ENCODE measurements at places on chromosomes 7 and 10.
A peak's percentile ranks its signal among the peaks of the same experiment; 100 is the strongest.

DNA sequence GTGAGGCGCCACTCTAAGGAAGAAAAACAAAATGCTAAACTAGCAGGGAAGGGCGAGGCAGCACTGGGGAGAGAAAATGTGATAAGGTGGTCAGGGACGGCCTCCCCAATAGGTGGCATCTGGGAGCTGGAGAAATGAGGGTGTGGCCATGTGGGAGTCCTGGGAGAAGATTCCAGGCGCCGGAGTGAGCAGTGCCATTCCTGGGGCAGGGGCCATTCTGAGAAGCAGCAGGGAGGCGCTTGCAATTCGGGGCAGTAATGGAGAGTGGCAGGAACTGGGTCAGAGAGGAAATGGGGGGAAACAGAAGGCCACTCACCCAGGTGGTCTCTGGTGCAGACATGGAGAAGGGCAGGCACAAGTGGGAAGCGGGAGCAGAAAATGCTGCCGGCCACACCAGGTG lies 61.8 kb upstream of the LRRC18 start:
- DNase-seq, result no peak

DNA sequence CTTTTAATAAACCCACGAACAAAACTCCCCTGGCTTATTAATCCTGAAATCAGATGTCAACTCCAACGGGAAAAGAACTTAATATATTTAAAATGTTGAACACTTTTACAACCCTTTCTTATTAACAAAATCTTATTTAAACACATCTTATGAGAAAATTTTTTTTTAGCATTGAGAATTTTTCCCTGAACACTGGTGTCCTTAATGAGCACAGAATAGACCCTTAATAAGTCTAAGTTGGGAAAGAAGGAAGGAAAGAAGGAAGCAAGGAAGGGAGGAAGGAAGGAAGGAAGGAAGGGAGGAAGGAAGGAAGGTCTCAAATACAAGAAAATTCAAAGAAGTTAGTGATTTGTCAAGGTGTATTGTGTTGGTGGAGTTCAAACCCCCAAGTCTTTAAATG lies 129.2 kb upstream of the COL1A2 start:
- no peak for DNase-seq

GRCh38 chr7:137873524-137873923 lies 26.8 kb upstream of the DGKI start:
- peak; percentile 88 for DNase-seq

DNA sequence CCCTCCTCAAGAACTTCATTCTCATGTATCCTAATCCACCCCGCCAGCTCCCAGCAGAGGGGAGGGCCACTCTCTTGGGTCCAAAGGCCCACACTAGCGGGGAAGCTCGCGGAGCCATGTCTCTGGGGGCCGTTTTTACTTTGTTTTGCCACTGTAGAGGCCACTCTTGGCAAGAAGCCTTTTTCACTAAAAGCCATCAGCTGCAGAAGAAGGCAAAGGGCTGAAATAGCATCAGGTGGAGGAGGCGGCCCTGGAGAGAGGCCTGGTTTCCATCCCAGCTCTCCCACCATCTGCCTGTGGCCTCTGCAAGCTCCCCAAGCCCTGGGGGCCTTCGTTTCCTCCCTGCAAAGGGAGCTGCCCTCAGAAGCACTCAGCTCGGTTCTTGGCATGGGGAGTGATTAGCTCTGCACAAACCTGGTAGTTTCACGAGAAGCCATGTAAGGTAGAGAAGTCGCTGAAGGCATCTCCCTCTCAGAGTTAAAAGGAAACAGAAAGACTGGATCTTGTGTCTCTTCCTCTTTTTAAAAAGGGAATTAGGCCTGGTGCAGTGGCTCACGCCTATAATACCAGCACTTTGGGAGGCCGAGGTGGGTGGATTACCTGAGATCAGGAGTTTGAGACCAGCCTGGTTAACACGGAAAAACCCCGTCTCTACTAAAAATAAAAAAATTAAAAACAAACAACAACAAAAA lies 70.3 kb downstream of the PARP12 start:
- DNase-seq, result no peak

GRCh38 chr7:81831883-81832282 lies 62.0 kb upstream of the HGF start:
- no peak for DNase-seq

DNA sequence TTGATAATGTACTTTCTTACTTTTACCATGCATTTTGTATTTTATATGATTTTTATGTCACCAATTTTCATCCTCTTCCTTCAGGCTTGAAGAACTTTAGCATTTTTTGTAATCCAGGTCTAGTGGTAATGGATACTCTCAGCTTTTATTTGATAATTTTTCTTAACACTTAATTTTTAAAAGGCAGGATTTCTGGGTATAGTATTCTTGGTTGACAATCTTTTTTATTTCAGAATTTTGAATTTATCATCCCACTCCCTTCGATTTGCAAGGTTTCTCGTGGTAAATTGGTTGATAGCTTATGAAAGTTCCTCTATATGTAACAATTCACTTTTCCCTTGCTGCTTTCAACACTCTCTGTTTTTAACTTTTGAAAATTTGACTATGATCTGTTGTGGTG lies 363.7 kb downstream of the HTR7 start:
- DNase-seq, result no peak

GRCh38 chr7:50397320-50397970 lies 52.7 kb downstream of the FIGNL1 start:
- no peak for DNase-seq

DNA sequence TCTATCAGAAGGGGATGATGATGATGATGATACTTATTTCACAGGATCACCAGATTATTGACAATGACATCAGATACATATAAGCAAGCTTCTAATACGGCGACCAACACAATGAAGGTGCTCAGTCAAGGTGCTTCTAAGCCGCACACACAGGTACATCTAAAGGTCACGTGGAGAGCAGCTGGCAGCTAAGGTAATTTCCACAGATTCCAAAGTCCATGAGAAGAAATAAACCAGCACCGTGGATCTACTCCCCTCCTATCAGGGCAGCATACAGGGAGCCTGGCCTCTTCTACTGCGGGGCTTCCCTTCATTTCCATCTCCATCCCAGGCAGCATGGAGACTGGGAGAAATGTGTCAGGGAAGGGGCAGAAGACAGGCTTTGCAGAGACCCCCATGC lies 37.5 kb downstream of the DENND11 start:
- DNase-seq, result no peak

- DNase-seq, result peak; percentile 33
These were observed 152.7 kb upstream of the NRP1 start for GRCh38 chr10:33487014-33487776.

- no peak for DNase-seq
These were observed 163.5 kb downstream of the MBL2 start for GRCh38 chr10:52609071-52609470.

DNA sequence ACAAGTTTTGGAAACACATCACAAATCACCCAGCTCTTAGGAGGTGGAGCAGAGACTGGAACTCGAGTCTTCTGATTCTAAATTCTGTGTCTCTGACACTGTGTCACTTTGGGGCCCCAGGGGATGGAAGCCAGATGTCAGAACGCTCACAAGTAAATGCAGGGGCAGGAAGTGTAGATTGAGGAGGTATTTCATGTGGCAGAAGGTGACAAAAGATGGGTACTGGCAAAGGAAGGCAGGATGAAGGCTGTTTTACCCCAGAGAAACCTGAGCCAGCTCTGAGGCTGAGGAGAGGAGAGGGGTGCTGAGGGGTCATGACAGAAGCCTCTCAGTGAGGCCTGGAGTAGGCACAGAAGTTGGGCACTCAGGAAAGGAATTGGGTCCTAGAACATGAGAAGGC lies 6.0 kb upstream of the PURB start:
- no peak for DNase-seq

GRCh38 chr10:71202314-71202713 lies 10.1 kb upstream of the UNC5B start:
- DNase-seq, result no peak

DNA sequence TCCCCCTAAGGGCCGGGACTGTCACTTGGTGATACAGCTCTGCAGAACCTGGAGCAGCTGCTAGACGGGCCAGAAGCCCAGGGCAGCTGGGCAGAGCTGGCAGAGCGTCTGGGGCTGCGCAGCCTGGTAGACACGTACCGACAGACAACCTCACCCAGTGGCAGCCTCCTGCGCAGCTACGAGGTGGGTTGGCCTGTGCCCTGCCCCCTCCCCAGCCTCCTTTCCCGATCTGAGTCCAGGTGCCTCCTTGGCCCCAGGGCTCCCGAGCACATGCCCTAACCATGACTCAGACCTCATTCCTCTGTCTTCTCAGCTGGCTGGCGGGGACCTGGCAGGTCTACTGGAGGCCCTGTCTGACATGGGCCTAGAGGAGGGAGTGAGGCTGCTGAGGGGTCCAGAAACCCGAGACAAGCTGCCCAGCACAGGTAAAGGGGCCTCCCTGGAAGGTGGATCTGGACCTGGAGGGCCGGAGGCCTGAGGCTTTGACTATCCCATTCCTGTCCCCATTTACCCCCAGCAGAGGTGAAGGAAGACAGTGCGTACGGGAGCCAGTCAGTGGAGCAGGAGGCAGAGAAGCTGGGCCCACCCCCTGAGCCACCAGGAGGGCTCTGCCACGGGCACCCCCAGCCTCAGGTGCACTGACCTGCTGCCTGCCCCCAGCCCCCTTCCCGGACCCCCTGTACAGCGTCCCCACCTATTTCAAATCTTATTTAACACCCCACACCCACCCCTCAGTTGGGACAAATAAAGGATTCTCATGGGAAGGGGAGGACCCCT lies 6.4 kb downstream of the NFKB2 start:
- DNase-seq, result peak; percentile 43

DNA sequence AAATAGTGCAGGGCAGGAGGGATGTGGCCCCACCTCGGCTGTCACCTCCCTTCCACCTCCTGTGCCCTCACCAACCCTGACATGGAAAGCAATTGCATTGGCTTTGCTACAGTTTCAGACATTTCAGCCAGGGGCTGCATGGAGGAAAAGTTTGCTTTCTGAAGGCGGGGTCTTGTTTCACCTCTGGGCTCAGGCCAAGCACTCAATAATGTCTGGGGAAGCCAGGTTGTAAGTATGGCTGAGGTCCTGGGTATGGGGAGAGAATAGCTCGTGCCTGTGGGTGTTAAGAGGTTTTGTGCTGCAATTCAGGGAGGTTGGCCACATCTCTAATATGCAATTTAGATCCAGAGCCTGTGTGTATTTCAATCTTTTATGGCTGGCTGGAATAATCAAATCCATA lies 238.4 kb upstream of the MKI67 start:
- DNase-seq, result no peak

DNA sequence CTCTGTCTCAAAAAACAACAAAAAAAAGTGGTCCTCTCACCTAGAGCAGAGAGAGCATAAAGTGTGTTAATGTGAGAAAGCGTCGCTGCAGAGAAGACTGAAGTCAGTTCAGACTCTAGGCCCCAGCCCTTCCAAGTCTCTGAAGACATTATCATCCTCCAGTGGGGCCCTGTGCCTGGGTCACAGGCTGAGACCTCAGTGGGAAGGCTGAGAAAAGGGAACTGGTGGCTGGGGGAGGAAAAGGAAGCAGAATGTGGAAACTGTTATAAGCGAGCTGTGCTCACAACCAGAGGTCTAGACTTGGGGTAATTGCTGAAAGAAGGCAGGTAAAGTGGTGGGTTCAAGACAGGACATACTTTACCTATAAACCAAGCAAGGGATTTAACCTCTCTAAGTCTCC lies 4.9 kb upstream of the RRP12 start:
- no peak for DNase-seq

DNA sequence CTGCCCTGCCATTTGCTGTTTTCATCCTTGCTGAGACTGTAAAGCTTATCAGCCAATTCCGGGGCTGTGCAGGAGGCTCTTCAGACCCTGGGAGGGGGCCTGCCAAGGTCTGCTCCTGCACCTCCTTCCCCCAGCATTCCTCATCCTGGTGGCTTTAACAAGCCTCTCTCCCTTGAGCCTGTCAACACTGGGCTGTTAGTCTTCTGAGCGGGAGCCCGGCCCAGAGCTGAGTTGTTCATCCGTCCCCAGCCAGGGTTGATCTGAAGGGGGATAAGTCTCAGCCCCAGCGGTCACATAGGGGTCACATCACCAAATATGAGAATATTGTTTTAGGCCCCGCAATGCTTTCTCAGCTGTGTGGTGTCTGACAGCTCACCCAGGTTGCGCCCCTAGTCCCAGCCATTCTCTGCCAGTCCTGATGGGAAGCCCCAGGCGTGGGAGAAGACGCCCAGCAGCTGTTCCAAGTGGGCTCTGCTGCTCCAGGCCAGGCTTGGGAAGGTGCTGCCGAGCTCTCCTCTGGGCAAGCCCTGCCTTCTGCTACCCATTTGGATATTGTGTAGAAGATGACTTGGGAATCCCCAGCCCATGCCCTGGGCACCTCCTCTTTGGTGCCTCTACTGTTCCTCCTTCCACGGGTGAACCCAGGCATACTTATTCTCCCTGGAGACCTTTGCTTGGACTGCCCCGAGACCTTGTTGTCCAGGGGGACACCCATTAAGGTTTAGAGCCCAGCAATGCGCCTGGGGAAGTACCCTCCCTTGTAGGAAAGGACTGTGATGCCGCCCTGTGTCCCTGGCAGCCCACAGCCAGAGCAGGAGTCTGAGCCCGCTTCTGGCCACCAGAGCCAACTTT lies 23.5 kb upstream of the TRIM8 start:
- no peak for DNase-seq

DNA sequence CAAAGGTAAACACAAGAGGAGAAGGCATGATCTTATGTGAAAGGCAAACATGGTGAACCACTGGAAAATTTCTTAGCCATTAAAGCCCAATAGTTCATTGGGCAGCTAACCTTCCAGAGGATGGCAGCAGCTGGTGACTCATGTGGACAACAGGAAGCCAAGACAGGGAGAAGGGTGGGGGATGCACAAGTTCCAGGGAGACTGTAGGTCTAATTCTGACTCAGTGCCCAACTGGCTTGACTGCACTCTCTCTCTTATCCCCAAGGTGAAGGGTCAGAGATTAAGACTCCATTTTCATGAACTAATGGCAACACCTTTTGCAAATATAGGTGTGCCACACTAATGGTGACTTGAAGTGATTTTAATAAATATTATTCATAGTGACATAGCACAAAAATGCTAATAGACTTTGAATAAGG lies 47.9 kb upstream of the SLC35B4 start:
- DNase-seq, result peak; percentile 68

DNA sequence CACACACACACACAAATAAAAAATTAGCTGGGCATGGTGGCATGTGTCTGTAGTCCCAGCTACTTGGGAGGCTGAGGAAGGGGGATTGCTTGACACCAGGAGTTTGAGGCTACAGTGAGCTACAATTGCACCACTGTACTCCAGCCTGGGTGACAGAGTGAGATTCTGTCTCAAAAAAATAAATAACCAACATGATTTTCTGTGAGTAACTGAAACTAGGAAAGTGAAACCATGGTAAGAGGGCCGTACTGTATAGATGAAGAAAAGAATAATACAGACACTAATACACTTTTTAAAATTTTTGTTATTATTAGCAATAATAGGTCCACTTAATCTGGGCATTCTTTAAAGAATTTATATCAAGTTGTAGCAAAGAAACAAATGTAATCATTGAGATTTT lies 170.9 kb downstream of the HGF start:
- no peak for DNase-seq

DNA sequence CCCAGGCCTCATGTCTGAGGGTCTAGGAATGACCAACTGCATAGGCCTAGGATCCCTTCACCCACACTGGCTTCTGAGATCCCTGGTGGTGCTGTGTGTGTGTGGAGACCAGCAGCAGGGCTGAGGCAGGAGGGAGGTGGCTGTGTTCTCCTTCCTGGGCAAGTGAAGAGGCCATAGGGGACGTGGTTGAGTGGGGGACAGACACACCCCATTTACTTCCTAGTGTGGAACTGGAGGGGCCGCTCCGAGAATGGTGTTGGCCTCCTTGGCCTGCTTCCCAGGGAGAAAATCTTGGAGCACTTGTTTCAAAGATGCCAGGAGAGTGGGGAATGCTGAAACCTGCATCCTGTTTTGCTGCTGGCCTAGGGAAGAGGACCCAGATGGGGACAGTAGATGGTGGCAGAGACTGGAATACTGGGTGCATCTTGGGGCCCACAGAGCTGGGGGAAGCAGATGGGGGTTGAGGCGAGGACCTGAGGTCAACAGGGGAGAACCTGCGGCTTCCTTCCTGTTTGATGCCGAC lies 19.1 kb downstream of the UBTD1 start:
- no peak for DNase-seq
